ENCODE measurements at places on chromosomes 11 and 22. TPM values are rescaled to one million over a fixed set of nuclear protein-coding genes. Genes with fewer than 3 reads are reported as not detected.
A peak's percentile ranks its signal among the peaks of the same experiment; 100 is the strongest.

GRCh38 chr11:62556875-62557631 is 10.4 kb upstream of the AHNAK start:
- no peak for DNase-seq

GRCh38 chr11:1707751-1708150 is 10.8 kb downstream of the KRTAP5-6 start:
- no peak for DNase-seq

GRCh38 chr11:34565417-34566207 is 52.0 kb upstream of the ELF5 start:
- no peak for DNase-seq

DNA sequence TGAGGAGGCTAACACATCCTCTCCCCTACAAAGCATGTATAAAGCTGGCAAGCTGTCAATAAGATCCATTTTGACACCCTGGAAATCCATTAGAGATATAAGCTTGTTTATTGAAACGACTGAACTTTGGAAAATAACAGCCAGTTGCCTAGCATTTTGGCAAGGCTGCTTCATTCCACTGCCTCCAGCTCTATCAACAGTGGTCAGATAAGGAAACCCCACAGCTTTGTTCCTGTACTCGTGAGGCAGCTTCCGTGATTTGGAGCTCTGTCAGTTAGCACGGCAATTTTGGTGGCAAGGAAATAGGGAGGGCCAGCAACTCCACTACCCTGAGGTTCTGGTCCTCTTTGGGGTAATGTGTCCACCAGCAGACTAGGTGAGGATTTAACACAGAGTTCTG is 2.0 kb upstream of the OR51S1 start:
- DNase-seq: no peak

- DNase-seq: peak; percentile 46
Observed at GRCh38 chr11:1765871-1766718, 2.4 kb upstream of the CTSD start.

DNA sequence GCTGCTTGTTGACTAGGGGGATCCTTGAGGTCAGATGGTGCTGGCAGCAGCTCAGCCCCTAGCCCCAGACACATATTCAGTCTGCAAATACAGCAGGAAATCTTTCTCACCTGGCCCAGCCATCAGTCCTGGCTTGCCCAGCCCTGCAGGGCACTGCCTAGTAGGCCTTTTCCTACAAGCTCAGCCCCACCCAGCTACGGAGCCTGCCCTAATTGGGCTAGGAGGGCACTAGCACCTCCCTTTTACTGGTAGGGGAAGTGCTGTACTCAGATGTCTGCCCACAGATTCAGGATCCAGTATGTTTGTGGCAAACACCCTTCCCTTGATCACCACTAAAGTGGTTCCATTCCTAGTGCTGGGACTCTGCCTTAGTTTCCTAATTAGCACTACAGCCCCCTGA is 257.1 kb upstream of the CADM1 start:
- no peak for DNase-seq

GRCh38 chr11:72652873-72653630 is 21.2 kb downstream of the PDE2A start:
- DNase-seq: no peak

GRCh38 chr11:78536933-78537332 is 37.7 kb downstream of the NARS2 start:
- DNase-seq: no peak

DNA sequence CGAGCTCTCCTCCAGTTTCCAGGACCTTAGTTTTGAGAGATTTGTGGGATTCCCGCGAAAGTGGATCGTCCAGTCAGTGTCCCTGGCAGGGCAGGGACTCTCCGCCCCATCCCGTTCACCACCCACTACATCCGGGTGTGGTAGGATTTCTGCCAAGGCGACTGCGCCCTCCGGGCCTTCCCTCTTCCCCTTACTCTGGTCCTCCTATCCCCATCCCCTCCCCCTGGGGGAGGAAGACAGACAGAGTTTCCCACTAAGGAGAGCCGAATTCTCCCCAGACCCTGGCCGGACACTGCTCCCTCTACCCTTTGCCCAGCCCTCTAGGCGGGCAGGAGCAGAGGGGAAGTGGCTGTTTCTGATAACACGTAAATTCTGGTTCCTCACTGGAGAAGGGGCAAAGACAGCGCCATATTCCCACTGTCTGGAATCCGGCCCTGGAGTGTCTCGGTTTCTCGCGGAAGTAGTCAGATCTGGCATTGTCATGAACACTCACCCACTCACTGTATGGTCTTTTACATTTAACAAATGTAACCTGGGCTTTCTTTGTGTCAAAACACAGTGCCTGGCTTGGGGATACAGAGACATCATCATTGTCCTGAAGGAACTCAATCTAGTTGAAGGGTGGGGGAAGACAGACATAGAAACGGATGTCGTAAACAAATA is 1.1 kb upstream of the NECTIN1 start:
- DNase-seq: peak; percentile 81

GRCh38 chr11:7292922-7293321 is 41.2 kb downstream of the SYT9 start:
- no peak for DNase-seq

GRCh38 chr22:22089459-22090308 is 107.1 kb upstream of the TOP3B start:
- DNase-seq: no peak

DNA sequence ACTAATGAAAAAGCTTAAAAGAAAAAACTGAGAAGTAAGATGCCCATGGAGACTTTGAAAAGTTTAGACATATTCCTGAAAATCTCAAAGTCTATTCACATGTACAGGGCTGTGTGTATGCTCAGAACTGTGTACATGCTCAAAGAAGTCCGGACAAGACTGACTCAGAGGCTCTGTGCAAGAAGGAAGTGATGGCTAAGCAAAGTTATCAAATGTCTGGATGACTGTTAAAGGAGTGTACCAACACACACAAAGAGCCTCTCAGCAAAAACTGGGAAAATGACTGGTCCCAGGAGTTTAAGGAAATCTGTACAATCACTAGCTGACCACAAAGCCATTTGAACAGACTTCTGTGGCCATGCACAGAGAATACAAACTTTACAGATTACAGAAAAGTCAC is 33.1 kb upstream of the ARHGAP32 start:
- no peak for DNase-seq

DNA sequence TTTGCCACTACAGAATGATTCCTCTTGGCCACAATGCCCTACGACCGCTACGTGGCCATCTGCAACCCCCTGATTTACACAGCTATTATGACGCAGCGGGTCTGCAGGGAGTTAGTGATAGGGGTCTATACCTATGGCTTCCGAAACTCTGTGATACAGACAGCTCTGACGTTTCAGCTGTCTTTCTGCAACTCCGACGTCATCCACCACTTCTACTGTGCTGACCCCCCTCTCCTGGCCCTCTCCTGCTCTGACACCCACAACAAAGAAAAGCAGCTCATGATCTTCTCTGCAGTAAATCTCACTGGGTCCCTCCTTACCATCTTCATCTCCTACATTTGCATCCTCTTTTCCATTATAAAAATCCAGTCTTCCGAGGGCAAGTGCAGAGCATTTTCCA is 52.3 kb upstream of the OR5P2 start:
- no peak for DNase-seq

DNA sequence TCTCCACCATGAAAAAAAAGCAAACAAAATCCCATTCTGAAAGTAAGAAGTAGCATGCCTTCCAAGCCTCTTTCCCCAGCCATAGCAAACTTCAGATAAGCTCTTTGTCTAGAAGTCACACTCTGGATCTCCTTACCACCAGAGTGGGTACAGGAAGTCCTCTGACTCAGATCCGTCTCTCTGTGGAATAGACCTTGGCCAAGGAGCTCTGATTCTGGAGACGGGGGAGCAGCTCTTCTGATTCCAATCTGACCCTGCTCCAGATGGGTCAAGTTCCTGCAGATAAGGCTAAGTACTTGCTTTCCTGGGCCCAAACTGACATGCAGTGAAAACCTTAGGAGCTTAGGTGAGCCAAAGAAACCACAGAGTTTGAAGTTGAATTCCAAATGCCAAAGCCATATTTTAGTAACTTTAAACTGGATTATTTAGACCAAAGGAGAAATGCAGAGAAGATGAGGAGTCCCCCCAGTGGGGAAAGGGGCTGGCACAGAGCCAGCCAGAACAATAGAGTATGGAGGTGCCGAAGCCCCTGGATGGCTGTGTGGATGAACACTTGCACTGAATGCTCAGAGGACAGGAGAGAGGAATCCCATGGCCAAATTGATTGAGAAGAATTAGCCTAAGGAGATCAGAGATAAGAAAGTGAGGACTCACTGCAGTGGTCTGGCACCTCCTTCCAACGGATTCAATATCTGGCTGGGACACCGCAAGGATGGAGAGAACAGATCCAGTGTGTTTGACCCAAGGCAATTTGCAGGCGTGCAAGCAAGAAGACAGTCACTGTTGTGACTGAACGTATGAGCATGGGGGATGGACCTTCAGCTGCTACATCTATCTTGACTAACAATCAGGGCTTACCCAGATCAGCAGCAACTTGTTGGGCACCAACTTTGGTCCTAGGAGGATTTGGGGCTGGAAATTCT is 54.9 kb downstream of the ENDOD1 start:
- no peak for DNase-seq

DNA sequence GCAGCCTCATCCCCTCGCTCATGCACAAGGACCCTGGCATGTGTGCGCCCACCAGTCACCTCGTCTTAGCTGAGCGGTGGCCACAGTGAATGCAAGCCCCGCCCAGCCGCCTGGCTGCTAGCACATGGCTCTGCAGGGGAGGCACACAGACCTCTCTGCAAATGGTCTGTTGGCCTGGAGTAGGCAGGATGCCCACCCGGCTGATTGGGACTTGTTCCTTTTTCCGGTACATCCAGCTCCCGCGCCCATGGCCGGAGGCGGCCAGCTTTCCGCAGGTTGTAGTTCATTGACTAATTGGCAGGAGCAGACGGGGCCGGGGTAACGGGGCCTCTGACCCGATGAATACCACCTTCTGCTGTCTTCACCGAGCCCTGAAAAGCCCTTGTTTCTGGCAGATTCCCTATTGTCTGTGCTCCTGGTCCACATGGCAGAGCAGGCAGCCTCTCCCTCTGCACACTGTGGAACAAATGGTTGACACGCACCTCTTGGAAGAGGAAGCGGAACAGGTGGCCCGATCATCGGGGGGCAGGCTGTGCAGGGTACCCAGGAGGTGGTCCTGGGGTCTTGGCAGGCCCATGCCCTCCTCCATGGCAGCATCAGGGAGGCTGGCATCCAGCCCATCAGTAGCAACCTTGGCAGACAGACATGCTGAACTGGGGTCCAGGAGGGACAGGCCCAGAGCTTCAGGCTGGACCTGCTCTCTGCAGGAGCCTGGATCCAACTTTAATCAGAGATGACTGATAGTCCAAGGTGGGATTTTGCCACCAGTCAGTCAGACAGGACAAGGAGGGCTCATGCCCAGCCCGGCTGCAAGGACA is 1512.0 kb downstream of the BRD1 start:
- peak; percentile 62 for DNase-seq

DNA sequence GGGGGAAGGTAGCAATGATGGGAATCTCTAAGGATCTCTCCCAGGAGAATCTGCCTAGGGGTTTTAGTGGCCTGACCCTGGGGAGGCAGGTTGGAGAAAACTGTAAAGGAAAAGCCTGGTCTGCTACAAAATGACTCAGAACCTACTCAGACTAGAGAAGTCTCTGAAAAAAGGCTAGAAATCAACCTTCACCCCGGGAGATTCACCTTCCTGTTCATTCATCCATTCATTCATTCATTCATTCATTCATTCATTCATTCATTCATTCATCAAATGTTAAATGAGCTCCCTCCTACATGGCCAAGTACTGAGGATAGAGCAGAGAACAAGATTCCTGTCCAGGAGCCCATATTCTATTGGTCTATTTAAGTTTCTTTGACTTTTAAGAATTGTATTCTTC is 8.9 kb upstream of the ANKK1 start:
- DNase-seq: no peak

GRCh38 chr11:122423273-122423672 is 232.2 kb upstream of the UBASH3B start:
- DNase-seq: no peak

DNA sequence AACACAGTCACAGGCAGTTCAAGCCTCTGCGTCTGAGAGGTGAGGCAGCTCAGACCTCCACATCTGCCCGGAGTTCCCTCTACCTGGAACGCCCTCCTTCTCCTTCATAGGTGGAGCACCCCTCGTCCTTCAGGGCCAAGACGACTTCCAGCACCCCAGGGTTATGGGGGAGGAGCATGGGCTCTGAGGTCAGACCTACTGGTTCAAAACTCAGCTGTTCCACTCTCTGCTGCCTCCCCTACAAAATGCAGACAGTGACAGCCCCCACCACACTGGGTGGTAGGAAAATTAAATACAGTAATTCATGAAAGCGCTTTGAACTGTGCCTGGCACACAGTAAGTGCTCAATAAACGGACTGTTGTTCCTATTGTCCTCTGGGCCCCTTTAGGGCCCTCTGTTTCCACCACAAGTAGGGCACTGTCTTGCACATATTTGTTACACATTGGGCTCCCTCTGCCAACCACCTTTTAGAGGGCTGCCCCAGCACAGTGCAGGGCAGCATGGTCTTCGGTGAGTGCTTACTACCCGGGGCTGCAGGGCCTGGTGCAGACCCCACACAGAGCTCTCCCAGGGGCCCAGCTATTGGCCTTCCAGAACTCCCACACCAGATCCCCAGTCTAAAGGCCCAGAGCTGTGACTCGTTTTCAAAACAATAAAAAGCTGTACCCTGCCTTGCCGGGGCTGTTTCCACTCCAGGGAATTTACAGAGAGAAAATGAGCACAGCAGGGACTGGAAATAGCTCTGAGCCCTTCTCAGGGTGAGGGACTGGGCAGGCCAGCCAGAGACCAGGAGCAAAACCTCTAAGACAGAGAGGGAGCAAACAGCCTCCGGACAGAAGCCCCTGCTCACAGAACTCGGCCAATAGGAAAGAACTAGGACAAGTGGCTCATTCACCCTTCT is 2.5 kb downstream of the TMEM184B start:
- no peak for DNase-seq

- DNase-seq: no peak
Observed at GRCh38 chr22:45261407-45262088, 20.9 kb upstream of the KIAA0930 start.

The NXPE4 gene
- total RNA-seq: not detected

The CRYBB1 gene
- 0.82 TPM for total RNA-seq

The CRYBB2 gene
- total RNA-seq: 1.1 TPM

The ART1 gene
- total RNA-seq: 1.1 TPM

The LUZP2 gene
- 1.4 TPM for total RNA-seq

The DEFB131B gene
- not detected for total RNA-seq

The MMP20 gene
- total RNA-seq: not detected

The UFD1 gene
- total RNA-seq: 31.7 TPM

The GAB2 gene
- total RNA-seq: 13.6 TPM

All from sigmoid colon (tissue), 7 donors.